ENCODE measurements at places on chromosomes 2 and 18.

- DNase-seq: no peak
Observed at GRCh38 chr18:61608316-61608715, 275.1 kb downstream of the CDH20 start.

GRCh38 chr2:136384531-136385303, 266.8 kb upstream of the CXCR4 start:
- no peak for DNase-seq

GRCh38 chr2:192007581-192008228, 160.8 kb upstream of the CAVIN2 start:
- DNase-seq: no peak

DNA sequence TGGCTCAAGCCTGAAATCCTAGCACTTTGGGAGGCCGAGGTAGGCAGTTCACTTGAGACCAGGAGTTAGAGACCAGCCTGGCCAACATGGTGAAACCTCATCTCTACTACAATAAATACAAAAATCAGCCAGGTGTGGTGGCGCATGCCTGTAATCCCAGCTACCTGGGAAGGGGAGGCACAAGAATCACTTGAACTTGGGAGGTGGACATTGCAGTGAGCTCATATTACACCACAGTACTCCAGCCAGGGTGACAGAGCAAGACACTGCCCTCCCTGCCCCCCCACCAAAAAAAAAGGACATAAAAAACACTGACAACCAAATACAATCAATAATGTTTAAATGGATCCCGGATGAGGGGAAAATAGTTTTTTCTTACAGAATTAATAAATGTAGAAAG, 7.8 kb downstream of the TIA1 start:
- no peak for DNase-seq

GRCh38 chr2:61090386-61090921, 24.8 kb downstream of the SANBR start:
- no peak for DNase-seq

DNA sequence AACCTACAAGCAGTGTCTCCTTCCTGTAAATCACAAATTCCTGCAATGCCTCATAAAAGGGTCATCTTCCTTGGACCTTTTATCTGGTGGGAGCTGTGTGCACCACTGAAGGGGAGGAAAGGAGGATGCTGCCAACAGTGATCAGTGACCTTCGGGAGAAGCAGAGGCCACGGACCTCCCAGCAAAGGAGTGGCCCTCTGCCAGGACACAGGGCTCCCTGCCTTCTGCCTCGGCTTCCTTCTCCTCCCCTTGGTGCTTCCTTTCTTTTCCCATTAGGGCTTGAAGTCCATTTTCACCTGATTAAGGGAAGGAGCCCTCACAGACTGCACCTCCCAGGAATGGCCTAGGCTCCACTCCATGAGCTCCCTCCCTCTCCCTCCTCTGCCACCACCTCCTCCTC, 85.3 kb upstream of the ITGA6 start:
- no peak for DNase-seq

DNA sequence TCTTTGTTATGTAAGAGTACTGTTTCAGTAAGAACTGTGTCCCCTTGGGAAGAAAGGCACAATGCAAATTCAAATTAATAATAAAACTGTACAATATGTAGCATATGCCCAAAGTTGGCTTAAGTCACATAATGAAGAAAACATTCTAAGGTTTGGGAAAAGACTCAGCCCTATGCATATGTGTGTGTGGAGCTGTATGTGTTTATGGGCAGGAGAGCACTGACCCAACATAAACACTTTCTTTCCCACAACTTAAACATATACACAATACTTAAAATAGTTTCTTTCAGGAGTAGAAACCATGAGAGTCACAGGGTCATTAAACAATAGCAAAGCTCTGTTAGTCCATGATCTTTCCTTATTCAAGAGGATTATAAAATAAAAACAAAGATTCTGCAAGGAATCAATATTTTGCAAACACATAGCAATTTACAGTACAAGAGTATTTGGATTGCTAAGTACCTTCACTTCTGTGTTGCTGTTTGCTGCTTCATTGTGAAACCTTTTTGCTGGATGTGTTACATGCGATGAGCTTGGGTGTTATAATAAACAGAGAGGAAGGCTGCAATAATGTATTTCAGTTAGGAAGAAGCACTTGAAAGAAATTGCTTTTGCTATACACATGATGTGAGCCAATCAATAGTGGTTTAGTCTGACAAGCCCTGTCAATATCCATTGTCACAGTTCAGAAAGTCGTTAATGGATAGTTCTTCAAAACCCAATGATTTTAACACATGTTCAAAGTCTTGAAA, 347.3 kb downstream of the ARHGAP15 start:
- no peak for DNase-seq

DNA sequence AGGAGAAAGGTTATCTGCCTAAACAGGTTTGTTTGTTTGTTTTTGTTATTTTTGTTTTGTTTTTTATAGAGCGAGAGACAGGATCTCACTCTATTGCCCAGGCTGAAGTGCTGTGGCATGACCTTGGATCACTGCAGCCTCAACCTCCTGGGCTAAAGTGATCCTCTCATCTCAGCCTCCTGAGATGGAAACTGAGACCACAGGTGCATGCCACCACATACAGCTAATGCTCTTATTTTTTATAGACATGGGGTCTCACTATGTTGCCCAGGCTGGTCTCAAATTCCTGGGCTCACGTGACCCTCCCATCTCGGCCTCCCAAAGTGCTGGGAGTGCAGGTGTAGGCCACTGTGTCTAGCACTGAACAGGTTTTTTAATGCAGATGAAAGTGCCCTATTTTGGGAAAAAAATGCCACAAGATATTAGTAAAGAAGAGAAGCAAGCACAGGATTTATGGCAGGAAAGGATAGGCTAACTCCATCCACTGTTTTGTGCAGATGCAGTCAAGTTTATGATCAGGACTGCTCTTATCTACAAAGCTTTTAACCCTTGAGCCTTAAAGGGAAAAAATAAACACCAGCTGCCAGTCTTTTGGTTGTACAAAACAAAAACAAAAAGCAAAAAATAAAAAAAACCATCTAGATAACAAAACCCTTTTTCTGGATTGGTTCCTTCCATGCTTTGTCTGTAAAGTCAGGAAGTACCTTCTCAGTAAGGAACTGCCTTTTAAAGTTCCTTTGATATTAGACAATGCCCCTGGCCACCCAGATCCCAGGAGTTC, 29.4 kb downstream of the MAP4K3 start:
- no peak for DNase-seq

GRCh38 chr2:189293164-189293563, 113.6 kb upstream of the COL5A2 start:
- no peak for DNase-seq

- DNase-seq: no peak
Observed at GRCh38 chr18:56322406-56322805, 316.0 kb downstream of the TXNL1 start.

GRCh38 chr2:227029426-227030105, 134.4 kb downstream of the COL4A4 start:
- no peak for DNase-seq

- DNase-seq: no peak
Observed at GRCh38 chr2:68134554-68134953, 23.1 kb upstream of the PNO1 start.

DNA sequence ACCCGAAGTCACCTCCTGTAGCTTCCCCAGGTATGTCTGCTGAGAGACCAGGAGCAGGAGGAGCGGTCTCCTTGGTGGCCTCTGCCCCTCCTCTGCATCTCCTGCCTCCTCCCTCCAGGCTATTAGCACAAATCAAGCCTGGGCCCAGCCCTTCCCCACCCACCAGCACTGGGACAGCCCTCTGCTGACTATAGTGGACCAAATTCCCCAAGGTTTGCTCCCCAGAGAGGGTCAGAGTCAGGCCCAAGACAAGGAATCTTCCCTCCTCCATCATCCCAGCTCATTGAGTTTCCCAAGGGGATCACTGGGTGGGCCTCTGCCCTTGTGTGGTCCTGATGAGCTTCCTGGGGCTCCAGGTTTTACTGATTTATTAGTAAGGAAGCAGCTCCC, 62.1 kb downstream of the EMILIN2 start:
- no peak for DNase-seq

DNA sequence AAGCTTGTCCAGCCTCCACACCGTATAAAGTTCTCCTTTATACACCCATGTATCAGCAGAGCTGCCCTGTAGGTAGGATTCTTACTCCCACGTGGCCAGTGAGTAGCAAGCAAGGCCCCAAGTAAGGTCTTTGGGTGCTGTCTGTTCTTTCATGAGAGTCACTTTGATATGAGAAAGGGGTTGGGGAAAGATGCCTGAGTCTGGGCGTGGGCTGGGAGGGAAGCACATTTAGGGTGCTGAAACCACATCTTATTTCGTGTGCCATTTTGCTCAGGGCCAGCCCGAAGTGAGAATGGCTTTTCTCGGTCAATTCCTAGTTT, 436 bp upstream of the ITPRIPL1 start:
- DNase-seq: no peak

- DNase-seq: no peak
Observed at GRCh38 chr2:172893671-172894070, 158.0 kb downstream of the RAPGEF4 start.

DNA sequence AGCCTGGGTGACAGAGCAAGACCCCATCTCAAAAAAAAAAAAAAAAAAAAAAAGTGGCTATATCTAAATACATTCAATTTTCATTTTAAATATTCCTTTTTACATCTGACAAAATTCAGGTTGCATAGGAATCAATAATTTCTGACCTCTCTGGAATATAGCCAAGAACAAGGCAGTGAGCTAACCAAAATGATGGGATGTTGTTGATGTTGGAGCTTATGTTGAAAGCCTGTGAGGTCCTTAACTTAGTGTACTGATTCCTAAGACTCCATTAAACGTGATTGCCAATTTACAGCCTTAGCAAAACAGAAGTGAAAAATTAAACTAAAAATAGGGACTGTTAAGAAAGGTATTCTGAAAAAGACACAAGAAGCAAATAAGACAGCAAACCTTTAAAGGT, 109.6 kb downstream of the MEP1B start:
- DNase-seq: no peak

- DNase-seq: no peak
Observed at GRCh38 chr18:59612381-59612780, 84.8 kb downstream of the CCBE1 start.

- DNase-seq: no peak
Observed at GRCh38 chr18:78922856-78923255, 56.8 kb upstream of the SALL3 start.

GRCh38 chr18:8507915-8508705, 101.1 kb upstream of the RAB12 start:
- DNase-seq: no peak

DNA sequence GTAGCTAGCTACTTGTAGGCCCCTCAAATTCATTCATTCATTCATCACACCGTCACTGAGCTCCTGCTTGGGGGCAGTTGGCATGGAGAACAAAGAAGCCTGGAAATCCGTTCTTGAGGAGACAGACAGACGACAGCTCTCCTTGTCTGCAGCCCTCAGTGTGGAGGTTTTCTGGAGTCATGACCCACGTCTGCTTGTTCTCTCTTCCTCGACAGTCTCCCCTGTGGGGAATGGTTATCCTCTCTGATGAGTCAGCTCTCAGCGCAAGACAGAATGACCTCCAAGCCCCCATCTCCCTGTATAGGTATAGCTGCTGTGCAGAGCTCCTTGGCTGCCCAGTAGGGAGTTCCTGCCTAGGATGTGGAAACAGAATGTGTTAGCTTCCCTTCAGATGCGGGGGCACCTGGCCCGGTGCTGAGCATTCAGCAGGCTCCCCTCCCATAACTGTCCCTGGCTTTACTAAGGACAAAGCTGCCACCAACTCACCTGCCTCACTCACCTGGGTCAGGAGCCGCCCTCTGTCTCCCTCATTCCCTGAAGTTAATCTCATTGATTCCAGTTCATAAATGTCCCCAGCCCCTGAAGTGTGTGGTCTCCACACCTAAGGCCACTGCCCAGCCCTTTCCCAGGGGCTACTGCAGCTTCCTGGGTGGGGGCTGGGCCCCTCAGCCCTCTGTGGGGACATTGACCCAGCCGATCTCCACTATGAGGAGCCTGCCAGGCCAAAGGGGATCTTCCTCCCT, 124.7 kb downstream of the ACKR3 start:
- no peak for DNase-seq

- peak; percentile 20 for DNase-seq
Observed at GRCh38 chr2:59584958-59585357, 968.5 kb downstream of the BCL11A start.

DNA sequence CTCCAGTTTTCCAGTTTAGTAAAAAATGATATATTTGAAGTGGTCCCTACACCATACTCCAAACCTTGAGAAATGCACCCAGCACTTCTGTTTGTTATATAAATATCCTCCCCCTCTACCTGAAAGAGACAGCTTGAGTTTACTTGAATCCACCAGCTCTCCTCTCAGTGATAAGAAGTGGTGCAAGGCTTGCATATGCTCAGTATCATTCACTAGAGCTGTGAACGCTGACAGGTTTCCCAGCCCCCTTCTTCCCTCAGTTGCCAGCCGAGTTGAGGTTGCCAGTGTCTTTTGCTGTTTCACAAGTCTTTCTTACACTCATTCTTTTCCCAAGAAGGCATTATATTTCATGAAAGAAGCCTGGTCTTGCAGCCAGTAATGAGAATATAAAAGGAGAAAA, 880.0 kb downstream of the LRRTM4 start:
- DNase-seq: no peak

DNA sequence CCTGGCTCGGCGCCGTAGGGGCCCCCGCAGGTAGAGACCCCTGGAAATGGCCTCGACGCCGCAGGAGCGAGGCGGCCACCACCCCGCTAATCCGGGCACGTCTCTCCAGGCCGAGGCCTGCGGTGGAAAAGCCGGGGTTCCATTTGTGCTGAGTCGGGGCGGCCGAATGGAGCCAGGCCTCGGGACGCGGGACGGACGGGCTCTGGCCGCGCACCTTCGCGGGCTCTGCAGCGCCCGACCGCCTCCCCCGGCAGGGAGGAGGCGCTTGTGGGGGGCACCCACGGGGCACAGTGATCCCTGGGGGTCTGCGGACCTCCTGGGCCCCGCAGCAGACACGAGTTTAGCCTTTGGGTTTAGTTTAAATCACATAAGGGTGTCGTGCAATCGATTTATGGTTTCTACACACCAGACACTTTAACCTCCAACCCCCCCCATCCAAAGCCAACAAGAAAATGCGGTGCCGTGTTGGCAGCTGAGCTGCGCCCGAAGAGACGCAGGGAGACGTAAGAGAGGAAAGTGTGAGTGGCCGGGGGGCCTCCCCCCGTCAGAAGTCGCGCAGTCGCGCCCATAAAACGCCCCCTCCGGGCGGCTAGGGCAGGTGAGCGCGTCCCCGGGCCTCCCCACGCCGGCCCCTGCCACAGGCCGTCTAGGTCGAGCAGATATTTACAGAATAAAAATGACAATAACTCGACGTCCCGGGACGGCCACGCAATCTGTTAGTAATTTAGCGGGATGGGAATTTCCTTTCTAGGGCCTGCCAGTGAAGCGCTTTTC, 1.0 kb upstream of the NFATC1 start:
- DNase-seq: no peak

DNA sequence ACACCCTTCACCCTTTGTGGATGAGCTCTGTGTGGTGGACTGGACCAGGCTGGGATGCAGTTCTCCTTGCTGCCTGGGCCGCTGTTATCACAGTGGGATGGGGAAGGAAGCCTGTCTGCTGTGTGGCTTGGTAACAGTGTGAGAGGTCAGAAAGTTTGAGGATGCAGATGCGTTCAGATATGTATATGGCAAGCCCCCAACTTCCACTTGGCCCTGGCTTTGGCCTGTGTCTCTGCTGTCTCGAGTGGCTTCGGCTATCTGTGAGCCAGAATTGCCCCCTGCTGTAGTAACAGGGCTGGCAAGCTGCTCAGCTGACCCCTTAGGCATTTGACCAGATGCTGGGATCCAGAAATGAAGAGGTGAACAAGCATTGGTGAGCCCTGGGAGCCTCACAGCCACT, 106.8 kb downstream of the WDSUB1 start:
- no peak for DNase-seq

Data from NCI-H2171 (cell line).